ENCODE measurements at places on chromosomes 12 and 14. TPM values are rescaled to one million over a fixed set of nuclear protein-coding genes. Genes with fewer than 3 reads are reported as not detected.

Gene UNC79
- not detected for total RNA-seq

Gene CCDC184
- total RNA-seq, result 0.63 TPM

Gene ALDH6A1
- total RNA-seq, result 15.5 TPM

Gene ARHGAP9
- total RNA-seq, result 234 TPM

Measured in activated CD8-positive, alpha-beta memory T cell treated with anti-CD3 and anti-CD28 coated beads, Interleukin-2, amount 10 ng/mL, durations not matched to agents 7 days and 5 days (primary cell).